Mesenteric fat pad (tissue), 1 donor: ENCODE measurements at places on chromosomes 12 and 14. TPM values are rescaled to one million over a fixed set of nuclear protein-coding genes. Genes with fewer than 3 reads are reported as not detected.
A peak's percentile ranks its signal among the peaks of the same experiment; 100 is the strongest.

- DNase-seq = no peak
These were observed 380.6 kb downstream of the CCDC91 start for GRCh38 chr12:28570811-28571210.

DNA sequence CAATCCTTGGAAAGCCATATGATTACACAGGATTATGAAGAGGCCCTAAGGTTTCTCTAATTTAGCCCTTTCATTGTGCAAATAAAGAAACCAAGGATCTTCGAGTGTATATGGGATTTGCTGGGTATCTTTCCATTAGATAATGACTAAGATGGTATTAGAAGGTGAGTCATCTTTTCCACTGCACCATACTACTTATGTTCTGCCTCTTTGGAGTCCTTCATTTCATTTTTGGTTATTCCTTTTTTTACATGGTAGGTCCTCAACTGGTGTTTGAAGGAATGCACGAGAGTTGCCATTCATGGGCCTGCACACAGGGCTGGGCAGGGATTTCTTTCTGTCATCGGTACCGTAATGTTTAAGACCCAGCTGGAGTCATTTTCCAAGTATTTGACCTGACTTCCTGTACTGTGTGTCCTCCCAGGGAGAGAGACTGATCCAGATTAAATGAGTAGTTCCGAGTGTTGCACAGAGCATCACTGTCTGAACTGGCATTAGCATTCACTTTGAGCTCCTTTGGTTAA is 85.7 kb downstream of the BORCS5 start:
- DNase-seq = no peak

DNA sequence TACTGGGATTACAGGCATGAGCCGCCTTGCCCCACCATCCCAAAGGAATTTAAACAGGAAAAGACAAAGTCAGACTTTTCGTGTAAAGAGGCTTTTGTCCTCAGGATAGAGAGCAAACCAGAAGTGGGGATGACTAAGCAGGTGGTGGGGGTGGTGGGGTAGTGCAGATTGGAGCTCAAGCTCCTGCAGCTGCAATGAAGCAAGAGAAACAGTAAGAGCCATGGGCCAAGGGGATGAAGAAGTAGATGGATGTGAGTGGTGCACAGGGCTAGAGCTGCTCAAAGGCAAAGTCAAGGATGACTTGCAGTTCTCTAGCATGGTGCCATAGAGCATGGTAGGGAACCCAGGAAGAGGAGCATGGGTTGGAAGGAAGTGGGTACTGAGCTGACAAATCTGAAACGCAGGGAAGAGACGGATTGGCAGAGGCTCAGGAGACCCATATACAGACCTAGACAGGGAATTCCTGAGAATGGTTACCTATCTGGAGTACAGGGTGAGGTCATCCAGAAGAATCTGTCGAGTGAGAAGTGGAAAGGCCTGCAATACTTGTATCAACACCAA is 11.4 kb upstream of the RNF34 start:
- peak; percentile 20 for DNase-seq

- no peak for DNase-seq
These were observed 5.6 kb upstream of the SPPL3 start for GRCh38 chr12:120909633-120910298.

GRCh38 chr12:7113389-7113871 is 4.4 kb upstream of the C1RL start:
- DNase-seq = peak; percentile 51

- DNase-seq = no peak
These were observed 458 bp upstream of the DCTN2 start for GRCh38 chr12:57547288-57548012.

GRCh38 chr12:95185072-95185471 is 32.2 kb downstream of the FGD6 start:
- no peak for DNase-seq

GRCh38 chr14:57382283-57382682 is 8.1 kb upstream of the NAA30 start:
- DNase-seq = no peak

- DNase-seq = no peak
These were observed 19.5 kb downstream of the GCN1 start for GRCh38 chr12:120175062-120175461.

GRCh38 chr14:42626986-42627385 is 1020.3 kb downstream of the LRFN5 start:
- no peak for DNase-seq

GRCh38 chr14:88023658-88024187 is 18.8 kb downstream of the GPR65 start:
- DNase-seq = no peak

GRCh38 chr12:19190292-19191031 is 60.9 kb downstream of the PLEKHA5 start:
- DNase-seq = no peak

GRCh38 chr12:4850857-4851380 is 58.8 kb upstream of the KCNA1 start:
- no peak for DNase-seq

DNA sequence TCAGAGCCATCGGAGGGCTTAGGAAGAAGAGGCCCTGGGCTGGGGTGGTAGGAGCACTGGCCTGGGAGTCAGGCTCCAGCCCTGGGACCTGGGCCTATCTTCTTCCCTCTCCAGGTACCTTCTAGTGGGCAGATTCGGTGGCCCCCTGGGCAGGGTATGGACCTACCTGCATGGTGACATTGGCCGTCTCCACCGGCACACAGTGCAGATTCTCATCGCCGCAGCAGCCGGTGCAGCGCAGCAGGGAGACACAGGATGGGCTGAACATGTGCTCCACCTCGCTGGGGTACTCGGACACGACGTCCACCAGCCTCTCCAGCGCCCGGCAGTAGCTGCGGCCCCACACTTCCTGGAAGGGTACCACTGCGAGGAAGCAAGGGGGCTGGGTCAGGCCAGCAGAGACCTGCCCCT is 6.2 kb downstream of the PGF start:
- DNase-seq = no peak

- no peak for DNase-seq
These were observed 1013.8 kb downstream of the DIO2 start for GRCh38 chr14:79197516-79197915.

- DNase-seq = no peak
These were observed 649 bp upstream of the GNPNAT1 start for GRCh38 chr14:52792097-52792415.

GRCh38 chr14:80304125-80304766 is 92.9 kb upstream of the DIO2 start:
- DNase-seq = no peak

DNA sequence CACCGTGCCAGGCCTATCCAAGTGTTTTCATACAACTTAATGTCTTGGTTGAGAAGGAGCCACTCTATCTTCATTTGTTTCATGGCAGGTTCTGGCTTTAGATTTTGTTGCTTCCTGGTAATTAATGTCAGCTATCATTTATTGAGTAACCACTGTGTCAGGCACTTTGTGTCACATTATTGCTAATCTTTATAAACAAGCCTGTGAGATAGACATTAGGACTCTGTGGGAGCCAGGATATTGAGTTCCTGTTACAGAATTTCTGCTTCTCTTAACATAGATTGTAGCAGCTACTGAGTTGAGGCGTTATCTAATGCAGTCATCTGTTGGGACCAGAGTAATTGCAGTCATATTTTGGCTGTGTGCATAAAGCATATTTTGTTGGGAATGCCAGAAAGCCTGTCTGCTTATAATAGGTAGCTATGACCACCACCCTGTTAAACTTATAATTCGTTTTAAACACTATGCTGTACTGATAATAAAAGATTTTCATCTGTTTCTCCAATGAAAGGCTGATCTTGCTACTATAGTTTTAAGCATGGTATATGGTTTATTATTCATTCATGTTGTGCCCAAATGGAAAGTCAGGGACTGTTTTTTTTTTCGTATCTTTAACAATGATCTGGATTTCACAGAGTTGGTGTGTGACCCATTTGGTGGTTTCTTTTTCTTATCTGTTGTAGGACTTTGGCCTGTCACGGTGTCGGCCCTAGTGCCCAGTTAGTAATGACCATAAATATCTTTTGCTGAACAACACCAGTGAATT is 432.6 kb downstream of the PCNX1 start:
- DNase-seq = no peak

- DNase-seq = no peak
These were observed 129.3 kb upstream of the RAP1B start for GRCh38 chr12:68481181-68481941.

DNA sequence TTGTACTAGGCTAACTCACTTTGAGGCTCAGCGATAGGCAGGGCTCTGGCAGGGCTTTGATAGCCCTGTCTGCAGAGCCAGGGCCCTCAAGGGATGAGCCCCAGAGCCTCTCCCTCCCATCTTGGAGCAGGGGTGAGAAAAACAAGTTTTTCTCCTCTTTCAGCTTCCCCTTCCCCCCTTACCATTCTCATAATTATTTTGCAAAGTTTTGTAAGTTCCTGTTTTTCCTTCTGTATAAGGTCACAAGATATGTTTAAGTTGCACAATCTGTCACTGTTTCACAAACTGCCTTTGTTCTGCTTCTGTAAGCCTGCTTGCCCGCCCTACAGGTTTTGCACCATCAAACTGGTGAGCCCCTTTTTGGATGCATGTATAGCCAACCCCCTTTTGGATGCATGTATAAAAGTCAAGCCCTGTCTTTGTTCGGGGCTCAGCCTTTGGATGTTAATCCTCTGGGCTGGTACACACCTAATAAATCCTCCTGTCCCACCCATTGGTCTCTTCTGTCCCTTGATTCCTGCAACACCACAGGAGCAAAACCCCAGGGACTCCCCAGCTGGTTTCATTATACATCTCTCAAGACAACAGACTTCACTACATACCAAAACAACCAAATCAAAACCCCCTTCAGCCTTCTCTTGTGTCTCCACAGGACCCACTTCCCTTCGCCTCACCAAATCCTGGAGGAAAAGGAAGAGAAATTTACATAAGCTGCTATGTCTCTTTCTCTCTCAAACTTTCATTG is 52.5 kb upstream of the RESF1 start:
- no peak for DNase-seq

DNA sequence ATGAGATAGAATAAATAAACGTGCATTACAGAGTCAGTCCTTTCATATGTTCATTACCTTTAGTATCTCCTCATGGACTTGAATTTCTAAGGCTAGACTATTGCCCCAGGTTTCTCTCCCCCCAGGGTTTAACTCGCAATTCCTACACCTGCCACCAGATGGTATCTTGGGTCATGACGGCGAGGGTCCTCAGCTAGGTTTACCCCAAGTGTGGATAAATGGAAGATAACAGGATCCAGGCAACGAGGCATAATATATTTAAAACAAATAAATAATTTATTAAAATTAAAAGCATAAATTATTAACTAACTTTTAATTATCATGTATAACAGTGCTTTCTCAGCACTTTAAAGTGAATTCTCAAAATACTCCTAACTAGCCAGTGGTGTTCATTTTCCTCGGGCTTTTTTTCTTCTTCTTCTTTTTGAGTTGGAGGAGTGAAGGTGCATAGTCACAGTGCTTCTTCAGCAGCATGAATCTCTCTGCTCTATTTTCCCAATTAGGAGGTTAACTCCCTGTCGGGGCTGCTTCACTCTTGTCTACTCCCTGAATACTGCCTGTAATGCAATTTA is 243.5 kb upstream of the CAND1 start:
- DNase-seq = no peak

- DNase-seq = no peak
These were observed 383.5 kb downstream of the RGS6 start for GRCh38 chr14:72315714-72316113.

DNA sequence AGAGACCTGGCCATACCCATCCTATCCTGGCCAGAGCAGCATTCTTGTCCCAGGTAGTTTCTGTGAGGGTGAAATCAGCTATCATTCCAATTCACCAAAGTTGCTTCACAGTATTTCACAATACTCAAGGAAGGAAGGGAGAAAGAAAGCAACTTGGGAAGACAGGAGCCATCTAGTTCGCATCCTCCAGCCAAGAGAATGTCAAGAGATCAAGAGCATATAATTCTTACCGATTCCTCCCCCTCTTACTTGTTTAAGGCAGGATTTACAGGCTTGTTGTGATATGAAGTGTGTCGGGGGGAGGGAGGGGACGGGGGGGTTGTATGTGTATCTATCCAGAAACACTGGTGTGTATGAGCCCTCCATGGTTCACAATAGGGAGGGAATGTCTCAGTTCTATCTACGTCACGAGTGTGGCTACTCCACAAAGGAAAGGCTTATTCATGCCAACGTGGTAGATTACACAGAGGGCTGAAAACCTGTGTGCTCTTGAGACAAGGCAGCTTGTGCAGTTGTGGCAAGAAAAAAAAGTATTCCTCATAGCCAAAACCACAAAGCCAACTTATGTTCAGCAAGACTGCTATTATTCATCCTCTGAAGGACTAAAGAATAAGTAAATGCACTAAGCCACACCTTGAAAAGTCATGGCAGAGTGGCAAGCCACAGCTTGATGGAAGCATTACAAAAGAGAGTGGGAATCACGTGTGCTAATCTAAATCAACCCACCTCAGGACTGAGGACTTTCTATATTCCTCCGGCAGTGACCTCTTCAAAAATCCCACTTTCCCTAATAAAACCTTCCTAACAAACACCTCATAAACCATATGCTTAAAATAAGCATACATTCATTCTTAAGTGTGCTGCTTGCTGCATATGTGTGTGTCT is 35.0 kb downstream of the CORO1C start:
- DNase-seq = no peak

- DNase-seq = no peak
These were observed 76.8 kb downstream of the NUMB start for GRCh38 chr14:73381380-73382013.

- no peak for DNase-seq
These were observed 177.2 kb upstream of the RASSF8 start for GRCh38 chr12:25781232-25781631.

DNA sequence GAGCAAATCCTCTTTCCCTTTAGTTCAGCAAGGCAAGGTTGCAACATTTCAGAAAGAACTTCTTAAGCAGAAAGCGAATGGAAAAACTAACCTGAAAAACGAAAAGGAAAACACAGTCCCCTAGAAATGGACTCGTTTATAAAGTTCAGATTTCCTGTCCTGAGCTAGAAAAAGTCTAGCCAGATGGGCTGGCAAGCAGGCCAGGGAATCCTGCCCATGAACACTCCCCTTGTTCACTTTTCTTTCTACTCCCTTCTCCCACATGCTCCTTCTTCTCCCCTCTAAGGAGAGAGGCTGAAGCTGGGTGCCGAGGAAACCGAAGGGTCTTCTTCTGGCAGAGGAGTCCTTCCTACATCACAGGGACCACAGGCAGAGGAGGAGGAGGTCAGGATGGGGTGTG is 27.1 kb downstream of the LTBP2 start:
- DNase-seq = no peak

GRCh38 chr14:57755018-57755521 is 110.8 kb downstream of the SLC35F4 start:
- no peak for DNase-seq

DNA sequence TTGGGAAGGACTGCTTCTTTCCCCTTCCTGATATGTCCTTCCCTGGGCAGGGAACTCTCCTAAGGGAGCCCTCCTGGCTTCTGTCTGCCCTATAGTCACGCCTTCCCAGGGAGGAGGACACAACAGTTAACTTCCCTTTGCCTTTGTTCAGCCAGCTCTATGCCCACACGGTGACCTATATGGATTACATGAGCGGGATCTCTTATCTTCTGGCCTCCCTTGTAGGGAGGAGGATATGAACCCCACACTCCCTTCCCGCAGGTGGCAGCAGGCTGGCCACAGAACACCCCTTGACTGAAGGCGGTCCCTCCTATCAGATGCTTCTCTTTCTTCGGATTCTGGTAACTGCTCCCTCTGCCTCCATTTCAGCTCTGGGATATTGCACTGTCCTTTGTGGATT is 135.6 kb upstream of the MAX start:
- no peak for DNase-seq

TAS2R30 gene
- 4.1 TPM for total RNA-seq

NGB gene
- total RNA-seq = not detected

LMO3 gene
- total RNA-seq = 61.2 TPM

KRT74 gene
- not detected for total RNA-seq

PCNX4 gene
- total RNA-seq = 36.2 TPM

ETFBKMT gene
- 3.3 TPM for total RNA-seq

RDH12 gene
- total RNA-seq = not detected

TSPAN8 gene
- 1.8 TPM for total RNA-seq

DHH gene
- 1.5 TPM for total RNA-seq
